T-cell (primary cell): ENCODE measurements at places on chromosomes 7 and 10.

GRCh38 chr7:157990881-157991250, 596.8 kb downstream of the PTPRN2 start:
- no peak for DNase-seq

DNA sequence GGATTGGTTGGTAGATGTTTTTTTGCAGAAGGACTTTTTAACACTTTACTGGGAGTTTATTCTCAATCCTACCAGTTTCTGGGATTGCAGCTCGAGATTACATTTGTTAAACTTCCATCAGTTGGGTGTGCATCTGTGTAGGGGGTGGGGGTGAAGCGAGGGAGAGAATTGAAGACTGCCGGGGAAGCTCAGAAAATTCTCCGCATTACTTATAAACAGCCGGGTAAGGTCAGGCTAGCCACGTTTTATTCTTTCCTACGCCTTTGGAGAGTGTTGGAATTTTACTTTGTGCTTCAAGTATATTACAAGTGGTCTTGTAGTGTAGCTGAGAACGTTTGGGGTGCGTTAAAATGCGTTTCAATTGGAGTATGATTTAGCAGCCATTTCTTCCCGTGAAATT, 1.1 kb downstream of the PALS2 start:
- no peak for DNase-seq

GRCh38 chr10:97714401-97715258, 1.1 kb downstream of the MARVELD1 start:
- DNase-seq = no peak

GRCh38 chr7:157610671-157611295, 274.0 kb downstream of the DNAJB6 start:
- DNase-seq = no peak

DNA sequence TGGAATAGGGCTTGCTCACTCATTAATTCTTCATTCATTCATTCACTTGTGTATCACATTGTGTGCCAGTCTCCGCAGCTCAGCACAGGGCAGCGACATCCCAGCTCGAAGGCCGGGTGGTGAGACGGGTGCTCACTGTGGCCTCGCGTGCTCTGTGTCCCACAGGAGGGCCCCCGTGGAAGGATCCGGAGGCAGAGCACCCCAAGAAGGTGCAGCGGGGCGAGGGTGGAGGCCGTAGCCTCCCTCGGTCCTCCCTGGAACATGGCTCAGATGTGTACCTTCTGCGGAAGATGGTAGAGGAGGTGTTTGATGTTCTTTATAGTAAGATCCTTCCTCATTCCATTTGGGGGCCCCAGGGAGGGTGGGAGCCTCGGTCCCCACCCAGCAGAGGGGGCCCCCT, 61.6 kb downstream of the GTF2IRD1 start:
- no peak for DNase-seq

DNA sequence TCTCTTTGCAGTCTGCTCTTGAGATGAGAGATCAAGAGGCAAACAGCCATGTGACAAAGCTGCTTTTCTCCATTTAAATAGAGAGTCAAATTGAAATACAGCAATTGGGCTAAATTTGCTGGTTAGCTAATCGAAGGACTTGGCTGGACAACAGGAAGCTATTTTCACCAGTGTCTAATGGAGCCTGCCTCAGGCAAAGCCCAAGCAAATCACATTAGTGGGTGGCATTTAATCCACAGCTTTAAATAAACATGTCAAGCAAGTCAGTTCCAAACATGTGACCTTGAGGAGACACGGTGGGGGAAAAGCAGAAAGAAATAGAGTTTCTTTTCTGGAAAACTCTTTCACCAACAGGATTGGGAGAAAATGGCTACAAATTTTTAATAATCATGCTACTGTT, 180.5 kb upstream of the AOAH start:
- no peak for DNase-seq

GRCh38 chr7:92336662-92337340, 91.0 kb downstream of the ANKIB1 start:
- no peak for DNase-seq

DNA sequence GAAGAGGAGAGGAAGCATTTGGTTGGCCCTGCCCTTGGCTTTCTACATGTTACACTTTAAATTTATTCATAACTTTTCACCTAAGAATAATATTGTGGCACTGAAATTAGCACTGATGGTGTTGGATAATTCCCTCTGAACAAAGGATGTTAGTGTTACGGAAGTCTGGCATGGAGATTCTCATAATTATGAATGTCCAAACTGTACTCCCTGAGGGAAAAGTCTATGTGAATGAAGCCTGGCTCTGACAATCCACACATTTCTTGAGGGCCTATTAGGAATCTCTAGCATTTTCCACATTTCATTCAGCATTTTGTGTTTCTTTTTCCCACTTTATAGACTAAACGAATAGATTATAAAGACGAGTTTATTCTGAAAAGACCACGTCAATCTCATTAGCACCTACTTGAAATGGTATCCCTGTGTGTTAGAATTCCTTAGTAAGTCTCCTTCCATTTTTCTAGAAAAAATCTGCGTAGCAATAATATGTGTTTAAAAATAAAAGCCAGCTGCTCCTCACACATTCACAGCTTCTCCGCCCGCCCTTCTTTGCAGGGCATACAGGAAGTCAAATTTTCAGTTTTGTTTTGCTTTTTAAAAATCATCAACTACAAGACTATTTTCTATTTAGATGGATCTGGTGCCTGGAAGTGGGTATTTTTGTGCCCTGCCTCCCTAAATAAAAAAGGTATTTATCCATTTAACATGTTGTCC, 131.8 kb upstream of the PALS2 start:
- DNase-seq = no peak

GRCh38 chr10:31578181-31578852, 259.3 kb downstream of the ZEB1 start:
- no peak for DNase-seq

DNA sequence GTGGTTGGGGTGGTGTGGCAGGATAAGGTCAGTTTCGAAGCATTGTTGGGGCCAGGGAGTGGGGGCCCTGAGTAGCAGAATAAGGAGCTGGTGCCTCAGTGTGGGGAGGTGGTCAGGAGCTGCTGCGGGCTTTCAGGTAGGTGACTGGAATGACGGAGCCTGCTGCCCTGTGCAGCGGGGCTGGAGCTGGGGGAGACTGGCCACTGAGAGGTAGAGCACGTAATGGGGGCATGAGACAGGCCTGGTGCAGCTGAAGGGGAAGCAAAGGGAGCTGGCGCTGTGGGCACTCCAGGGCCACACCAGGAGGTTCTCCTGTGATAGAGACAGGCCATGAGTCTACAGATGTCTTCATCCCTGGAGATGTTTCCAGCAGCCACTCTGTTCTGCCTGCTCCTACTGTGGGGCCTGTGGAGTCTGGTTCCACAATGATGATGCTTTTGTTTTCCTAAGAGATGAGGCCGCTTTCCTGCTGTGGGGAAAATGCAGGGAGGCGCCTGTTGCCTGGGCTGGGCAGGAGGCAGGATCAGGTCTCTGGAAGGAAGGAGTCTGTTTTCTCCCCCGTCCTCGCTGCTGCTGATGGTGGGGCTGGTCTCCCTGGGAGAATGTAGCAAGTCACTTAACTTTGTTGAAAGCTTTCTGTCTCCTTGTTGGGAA, 31.1 kb downstream of the NUB1 start:
- DNase-seq = no peak

DNA sequence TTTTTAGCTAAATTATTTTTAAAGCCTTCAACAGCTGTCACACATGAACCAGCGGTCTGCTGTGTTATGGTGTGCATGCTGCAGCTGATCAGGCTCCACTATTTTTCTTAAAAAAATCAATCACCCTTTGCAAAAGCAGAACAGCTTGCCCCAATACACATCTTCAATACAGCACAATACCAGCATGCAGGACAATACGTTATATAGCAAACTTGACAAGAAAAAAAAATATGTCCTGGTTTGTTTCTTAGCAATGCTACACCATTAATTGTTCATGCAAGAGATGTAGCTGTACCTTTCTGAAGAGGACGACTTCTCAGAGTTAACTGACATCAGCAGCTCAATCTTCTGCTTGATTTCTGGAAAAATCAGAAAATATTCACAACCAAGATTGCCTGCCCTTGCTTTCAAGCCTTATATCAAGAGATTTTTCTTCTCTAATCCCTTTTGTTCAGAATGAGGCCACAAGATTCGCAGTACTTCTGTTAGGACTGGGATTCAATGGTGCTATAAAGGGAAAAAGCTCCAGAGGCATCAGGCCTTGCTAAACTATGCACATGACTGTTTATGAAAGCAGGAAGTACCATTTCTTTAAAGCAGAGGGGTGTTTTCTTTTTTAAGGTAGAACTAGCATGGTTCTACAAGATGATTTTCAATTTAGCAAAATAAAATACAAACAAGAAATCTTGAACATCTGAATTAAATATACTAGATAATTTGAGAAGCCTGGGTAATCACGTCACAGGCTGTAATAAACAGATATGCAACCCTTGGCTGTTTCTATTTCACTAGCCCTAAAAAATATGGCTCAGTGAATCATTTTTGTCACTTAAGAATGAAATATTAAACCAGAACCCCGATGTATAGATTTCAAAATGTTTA, 120.0 kb downstream of the SRPK2 start:
- no peak for DNase-seq

- no peak for DNase-seq
These were observed 158.9 kb upstream of the FERD3L start for GRCh38 chr7:19304086-19304485.

- no peak for DNase-seq
These were observed 327.1 kb downstream of the GPR158 start for GRCh38 chr10:25501912-25502311.

DNA sequence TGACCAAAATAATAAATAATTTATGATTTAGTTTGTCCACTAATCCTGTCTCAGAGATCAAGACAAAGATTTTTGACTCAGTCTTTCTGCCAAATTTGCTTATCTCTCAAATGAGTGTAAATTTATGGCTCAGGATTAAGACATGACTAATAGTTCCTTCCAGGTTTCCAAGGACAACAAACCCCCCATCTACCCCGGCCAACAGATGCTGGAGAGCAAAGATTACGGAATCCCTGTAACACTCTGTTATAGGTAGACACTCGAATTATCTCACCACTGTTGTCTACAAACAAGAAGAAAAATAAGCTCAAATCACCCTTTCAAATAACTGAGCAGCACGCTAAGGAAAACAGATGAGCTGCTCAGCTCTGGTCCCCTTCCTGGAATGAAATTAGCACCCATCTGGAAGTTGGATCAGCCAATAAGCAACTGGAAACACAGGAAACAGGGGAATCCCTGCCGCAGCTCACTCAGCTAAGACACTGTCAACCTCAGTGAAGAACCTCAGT, 56.8 kb upstream of the SVIL start:
- DNase-seq = no peak

GRCh38 chr7:103010211-103010610, 64.4 kb downstream of the FBXL13 start:
- no peak for DNase-seq

- no peak for DNase-seq
These were observed 34.5 kb upstream of the MEOX2 start for GRCh38 chr7:15720849-15721471.
